ENCODE measurements at places on chromosomes 3 and 15.
A peak's percentile ranks its signal among the peaks of the same experiment; 100 is the strongest.

DNA sequence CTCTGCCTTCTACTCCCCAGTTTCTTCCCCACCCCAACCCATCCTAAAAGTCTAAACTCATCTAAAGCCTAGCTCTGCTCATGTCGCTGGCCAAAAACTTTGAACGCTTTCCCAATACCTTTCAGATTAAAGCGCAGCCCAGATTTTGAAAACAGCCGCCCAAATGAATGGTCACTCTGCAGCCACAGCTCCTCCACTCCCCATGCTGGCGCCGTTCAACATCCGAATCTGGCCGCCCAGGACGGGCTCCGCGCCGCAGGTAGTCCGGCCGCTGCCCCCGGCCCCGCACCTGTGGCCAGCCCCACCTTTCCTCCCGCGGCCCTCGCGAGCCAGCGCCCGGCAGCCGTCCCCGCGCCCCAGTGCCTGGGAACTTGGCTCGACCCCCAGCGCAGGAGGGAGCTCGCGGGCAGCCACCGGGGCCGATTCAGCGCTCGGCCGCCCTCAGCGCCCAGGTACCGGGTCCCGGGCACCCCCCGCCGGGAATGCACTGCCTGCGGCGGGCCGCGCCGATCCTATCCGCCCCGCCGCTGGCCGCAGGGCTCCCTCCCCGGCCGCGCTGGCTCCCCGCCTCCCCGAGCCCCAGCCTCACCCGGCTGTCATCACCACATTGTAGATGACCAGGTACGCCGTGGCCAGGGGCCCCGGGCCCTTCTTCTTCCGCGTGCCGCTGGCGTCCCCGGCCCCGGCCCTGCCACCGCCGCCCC, 417 bp downstream of the HACD2 start:
- DNase-seq = no peak

- no peak for DNase-seq
Measured at GRCh38 chr15:48425051-48425450, 93.8 kb downstream of the DUT start.

DNA sequence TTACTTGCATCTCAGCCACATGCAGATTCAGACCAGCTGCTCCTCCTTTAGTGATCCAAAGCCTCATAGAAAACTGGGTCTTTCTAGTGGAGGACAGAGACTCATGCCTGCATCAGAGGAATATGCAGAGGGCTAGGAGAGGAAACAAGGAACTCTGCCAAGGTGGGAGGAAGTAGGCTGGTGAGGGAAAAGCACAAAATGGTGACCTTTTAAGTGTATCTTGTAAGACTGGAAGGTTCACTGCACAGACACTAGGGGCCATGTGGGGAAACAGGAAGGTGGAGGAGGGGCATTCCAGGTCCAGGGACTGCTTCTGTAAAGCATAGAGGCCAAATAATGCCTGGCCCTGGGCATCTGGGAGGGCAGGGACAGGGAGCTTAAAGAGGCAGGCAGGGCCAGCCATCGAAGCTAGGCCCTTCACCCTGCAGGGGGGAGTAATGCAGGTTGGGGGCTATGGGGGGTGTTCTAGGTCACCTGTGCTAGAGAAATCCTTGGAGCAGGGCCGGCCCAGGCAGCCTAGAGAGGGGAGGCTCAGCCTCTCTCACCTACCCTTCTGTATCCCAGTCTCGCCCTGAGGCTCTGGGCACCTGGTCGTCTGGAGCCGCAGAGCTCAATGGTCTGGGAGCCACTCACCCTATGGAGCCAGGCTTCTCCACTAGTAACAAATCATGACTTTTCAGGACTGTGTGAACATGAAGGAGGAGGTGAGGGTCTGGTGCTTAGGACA, 117.7 kb downstream of the DNAJB8 start:
- no peak for DNase-seq

DNA sequence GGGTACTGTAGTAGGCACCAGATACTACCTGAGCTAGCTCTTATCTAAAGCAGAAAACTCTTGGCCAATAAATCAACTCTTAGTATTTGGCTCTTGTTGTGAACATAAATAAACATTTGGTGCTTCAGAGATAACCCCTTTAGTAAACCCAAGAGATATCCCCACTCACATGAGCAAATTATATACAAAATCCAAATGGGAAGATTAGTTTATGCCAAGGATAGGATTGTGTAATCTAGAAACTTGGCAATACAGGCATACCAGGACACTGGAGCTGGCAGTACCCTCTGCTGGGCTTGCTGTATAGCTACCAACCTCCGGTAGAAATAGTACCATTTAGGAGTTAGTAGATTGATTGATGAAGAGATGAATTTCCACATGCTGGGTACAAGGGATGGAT, 127.0 kb downstream of the LIPC start:
- no peak for DNase-seq

DNA sequence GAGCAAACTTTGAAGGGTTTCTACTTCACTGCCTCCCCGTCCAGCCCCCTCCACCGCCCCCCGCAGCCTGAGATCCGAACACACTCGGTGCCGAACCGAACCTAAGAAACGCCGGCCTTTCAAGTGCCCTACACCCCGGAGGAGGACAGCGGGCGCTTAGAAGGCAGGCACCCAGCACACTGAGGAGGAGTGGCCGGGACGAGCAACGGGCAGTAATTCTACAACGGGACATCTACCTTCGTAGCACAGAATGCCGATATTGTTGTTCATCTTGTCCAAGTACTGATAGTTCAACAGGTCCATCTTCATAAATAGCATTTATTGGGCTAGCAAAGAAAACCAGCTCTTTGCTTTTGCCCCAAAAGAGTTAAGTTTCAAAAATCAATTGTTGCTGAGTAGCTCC, 513 bp downstream of the VGLL4 start:
- peak; percentile 41 for DNase-seq

DNA sequence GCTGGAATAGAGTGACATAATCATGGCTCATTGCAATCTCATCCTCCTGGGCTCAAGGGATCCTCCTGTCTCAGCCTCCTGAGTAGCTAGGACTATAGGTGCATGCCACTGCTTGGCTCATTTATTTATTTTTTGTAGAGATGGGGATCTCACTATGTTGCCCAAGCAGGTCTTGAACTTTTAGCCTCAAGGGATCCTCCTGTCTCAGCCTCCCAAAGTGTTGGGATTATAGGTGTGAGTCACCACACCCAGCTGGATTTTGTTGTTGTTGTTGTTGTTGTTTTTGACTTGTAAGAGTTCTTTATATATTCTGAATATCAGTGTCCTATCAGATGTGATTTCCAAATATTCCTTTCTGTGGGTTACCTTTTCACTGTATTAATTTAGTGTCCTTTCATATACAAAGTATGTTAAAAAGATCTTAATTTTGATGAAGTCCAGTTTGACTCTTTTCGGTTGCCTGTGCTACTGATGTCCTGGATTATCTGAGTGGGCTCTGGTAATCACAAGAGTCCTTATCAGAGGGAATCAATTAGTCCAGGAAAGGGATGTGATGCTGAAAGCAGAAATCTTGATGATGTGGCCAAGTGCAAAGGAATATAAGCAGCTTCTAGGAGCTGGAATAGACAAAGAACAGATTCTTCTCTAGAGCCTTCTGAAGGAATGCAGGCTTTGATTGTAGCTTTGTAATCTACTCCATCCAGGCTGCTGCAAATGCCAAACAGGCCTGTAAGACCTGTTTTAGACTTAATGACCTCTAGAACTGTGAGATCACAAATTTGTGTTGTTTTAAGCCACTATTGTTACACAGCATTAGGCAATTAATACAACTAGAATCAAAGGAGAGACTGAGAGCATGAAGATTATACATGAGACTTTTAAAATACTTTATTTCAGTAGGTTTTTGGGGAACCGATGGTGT, 30.2 kb downstream of the NCK1 start:
- no peak for DNase-seq

DNA sequence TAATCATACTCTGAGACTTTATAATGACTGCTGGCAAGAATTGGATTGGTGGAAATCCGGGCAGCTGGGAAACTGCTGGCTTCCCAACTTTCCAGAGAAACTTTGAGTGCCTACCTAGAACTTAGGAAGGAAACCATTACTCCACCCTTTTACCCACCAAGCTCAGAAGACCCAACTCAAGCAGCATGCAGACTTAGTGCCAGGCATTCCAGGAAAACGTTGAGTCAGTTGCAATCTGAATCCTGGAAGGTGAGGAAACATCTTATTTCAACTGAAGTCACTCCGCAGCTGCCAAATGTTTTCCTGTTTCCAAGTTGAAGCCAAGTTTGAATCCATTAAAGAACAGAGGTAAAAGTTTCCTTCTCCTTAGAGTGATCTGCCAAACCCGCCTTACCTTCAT, 126.5 kb downstream of the ZNF385D start:
- no peak for DNase-seq

- DNase-seq = no peak
Measured at GRCh38 chr15:80613762-80614365, 81.2 kb upstream of the ABHD17C start.

GRCh38 chr3:42078677-42079076, 12.5 kb upstream of the TRAK1 start:
- DNase-seq = no peak

- DNase-seq = no peak
Measured at GRCh38 chr3:144097163-144097562, 125.5 kb downstream of the DIPK2A start.

GRCh38 chr3:127196466-127197299, 3.8 kb downstream of the PRR23E start:
- DNase-seq = no peak

DNA sequence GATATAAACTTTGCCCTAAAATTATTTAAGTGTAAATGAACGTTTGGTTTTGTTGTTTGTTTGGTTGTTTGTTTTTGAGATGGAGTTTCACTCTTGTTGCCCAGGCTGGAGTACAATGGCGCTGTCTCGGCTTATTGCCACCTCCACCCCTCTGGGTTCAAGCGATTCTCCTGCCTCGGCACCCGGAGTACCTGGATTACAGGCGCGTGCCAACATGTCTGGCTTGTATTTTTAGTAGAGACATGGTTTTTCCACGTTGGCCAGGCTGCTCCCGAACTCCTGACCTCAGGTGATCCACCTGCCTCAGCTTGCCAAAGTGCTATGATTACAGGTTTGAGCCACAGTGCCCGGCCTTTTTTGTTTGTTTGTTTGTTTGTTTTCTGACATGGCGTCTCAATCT, 87.9 kb upstream of the CHD2 start:
- DNase-seq = no peak

- no peak for DNase-seq
Measured at GRCh38 chr15:41492597-41493204, 973 bp upstream of the ITPKA start.

GRCh38 chr3:173465112-173465511, 67.6 kb downstream of the NLGN1 start:
- DNase-seq = no peak

- DNase-seq = no peak
Measured at GRCh38 chr3:45909542-45909941, 23.2 kb downstream of the CCR9 start.

DNA sequence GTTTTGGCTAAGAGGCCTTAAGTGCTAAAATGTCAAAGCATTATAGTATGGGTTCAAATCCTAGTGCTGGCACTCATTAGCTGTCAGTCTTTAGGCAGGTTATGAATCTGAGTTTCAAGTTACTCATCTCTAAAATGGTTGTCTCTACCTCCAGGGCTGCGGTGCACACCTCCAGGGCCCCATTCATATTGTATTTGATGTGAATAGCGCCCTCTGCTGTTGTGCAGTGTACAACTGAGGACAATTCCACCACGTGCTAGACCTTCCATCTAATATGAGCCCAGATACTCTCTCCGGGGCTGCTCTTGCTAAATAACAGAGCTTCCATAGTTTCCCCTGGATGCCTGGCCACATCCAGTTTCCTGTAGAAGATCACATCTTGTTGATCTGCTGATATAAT, 54.3 kb downstream of the OXNAD1 start:
- DNase-seq = no peak

GRCh38 chr3:16249336-16249735, 15.4 kb downstream of the DPH3 start:
- DNase-seq = no peak

GRCh38 chr3:73846951-73847350, 222.2 kb upstream of the PDZRN3 start:
- DNase-seq = no peak

DNA sequence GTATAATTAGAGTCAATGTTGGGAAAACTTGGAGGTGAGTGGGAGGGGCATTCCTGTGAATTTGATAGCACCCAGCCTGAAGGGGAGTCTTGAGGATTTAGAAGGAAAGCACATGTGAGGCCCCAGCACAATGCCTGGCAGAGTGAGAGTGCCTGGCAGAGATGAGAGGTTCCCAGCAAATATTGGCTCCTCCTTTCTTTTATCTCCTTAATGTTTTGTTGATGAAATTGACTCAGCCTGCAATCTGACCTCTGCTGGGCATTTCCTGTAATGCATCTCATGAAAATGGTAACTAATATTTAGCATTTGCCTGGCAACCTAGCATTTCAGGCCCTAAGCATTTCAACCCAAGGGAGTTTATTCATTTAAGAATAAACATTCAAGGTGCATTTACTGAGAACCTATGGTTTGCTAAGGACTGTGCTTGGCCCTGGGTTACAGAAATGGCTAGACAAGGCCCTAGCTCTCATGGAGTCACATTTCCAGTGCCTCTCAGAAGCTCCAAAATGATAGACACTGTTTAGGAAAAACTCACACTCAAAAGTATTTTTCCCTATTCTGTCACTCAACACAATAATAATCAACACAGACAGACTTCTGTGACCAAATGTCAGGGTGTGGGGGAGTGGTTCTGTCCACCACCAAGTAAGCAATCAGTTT, 19.0 kb downstream of the PDHB start:
- DNase-seq = peak; percentile 16

DNA sequence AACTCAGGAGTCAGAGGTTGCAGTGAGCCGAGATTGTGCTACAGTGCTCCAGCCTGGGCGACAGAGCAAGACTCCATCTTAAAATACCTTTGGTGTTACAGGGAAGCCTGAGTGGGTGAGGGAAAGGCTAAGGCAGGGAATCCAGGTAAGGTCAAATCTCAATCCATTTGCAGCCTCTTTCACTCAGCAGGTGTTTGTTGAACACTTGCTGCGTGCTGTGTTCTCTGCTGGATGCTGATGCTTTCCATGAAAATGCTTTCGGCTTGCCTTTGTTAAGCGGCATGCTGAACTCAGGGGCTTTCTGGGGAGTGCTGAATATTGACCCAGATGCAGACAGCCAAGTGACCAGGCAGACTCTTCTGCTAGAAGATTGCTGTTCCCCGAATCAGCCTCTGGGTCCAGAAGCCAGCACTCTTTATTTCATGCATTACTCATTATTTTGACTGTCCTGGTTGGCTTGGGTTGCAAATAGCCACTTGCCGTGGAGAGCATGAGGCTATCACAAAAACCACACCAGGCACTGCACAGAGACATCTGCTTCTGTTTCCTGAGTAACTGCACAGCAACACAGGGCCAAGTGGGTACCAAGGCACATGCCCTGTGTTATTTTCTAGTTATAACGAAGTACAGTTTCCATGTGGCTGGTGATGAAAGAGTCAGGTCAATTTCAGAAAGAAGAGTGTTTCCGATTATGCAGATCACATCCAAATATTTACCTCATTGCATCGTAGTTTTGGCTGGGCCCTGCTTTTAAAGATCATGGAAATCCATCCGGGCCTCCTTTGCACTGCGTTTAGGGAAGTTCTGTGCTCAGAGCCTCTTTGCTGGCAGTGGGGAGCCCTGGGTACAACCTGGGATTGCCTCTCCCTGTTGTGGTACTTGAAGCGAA, 88.6 kb downstream of the THSD4 start:
- no peak for DNase-seq

GRCh38 chr3:9216736-9217135, 32.7 kb downstream of the SRGAP3 start:
- DNase-seq = peak; percentile 14

GRCh38 chr15:51917493-51917892, 54.1 kb downstream of the LEO1 start:
- DNase-seq = no peak

Data from hippocampal formation (tissue), 2 donors.